CD4-positive, alpha-beta T cell treated with Interleukin-17A for 4 hours (primary cell): ENCODE measurements at places on chromosomes 11 and 22.

- no peak for DNase-seq
These were observed 224.9 kb downstream of the DSCAML1 start for GRCh38 chr11:117572129-117572528.

- no peak for DNase-seq
These were observed 102.4 kb upstream of the FIBIN start for GRCh38 chr11:26891501-26891900.

DNA sequence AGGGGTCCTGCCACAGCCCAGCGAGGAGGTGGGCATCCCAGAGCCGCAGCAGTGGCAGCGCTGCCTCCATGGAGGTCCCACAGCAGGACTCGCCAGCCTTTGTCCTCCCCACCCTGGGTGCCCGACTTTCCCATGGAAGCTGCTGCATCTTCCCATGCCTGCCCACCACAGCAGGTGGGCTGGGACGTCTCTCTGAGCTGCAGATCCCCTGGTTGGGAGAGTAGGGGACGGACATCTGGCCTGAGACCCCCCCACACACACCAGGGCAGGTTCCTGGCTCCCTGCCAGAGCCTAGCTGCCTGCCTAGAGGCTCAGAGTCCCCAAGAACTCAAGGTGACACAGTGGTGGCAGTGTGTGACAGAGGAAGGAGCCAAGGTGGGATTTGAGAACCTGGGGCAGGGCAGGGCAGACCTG, 21.5 kb upstream of the PRR5 start:
- no peak for DNase-seq

DNA sequence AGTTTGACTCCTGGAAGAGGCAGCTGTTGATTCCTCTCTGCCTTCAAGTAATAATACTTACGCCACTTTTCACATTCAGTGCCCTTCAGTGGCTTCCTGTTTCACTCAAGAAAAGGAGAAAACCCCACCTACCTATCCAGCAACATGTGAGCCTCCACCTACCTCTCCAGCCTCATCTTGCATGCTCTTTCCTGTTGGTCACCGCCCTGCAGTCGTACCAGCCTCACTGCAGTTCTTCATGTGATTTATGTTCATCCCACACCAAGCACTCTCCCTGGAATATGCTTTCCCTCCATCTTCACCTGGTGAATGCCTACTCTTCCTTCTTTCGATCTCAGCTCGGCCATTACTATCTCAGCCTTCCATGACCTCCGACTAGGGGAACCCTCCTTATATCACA, 21.8 kb upstream of the YWHAH start:
- no peak for DNase-seq

GRCh38 chr11:132114185-132114584, 743.8 kb downstream of the NTM start:
- DNase-seq = no peak

- no peak for DNase-seq
These were observed 51.6 kb upstream of the BARX2 start for GRCh38 chr11:129323896-129324502.

DNA sequence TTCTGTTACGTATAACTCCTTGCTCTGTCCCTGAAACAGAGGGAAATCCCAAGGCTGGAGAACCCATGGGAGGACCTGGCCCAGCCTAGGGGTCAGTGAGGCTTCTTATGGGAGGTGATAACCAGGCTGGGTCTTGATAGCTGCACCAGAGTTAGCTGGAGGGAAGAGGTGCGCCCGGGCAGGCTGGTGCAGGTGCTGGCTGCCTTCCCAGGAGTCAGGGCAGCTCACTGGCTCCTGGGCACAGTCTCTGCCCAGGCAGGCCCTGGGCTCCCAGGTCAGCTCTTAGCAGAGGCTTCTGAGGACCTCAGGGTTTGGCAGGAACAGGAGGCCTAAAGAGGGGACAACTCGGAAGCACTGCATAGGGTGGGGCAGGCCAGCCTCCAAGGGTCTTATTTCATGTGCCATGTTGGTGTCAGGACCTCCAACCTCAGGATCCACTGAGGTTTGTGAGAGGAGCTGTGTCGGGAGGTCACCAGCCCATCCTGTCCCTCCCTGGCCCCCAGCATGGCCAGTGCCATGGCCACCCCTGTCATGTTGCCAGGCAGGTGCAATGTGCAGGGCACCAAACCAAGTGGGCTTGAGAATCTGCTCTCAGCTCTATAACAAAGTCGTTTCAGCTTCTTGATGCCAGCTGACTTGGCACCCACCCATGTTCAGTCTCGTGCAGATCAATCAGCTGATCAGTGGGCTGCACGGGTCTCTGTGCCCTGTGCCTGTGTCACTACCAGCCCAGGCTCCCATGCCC, 20.5 kb upstream of the CELSR1 start:
- no peak for DNase-seq

GRCh38 chr11:20011307-20011951, 148.8 kb downstream of the DBX1 start:
- no peak for DNase-seq

GRCh38 chr11:84607975-84608836, 1018.9 kb downstream of the DLG2 start:
- DNase-seq = no peak

- no peak for DNase-seq
These were observed 102.7 kb upstream of the TRPC6 start for GRCh38 chr11:101686514-101686913.

DNA sequence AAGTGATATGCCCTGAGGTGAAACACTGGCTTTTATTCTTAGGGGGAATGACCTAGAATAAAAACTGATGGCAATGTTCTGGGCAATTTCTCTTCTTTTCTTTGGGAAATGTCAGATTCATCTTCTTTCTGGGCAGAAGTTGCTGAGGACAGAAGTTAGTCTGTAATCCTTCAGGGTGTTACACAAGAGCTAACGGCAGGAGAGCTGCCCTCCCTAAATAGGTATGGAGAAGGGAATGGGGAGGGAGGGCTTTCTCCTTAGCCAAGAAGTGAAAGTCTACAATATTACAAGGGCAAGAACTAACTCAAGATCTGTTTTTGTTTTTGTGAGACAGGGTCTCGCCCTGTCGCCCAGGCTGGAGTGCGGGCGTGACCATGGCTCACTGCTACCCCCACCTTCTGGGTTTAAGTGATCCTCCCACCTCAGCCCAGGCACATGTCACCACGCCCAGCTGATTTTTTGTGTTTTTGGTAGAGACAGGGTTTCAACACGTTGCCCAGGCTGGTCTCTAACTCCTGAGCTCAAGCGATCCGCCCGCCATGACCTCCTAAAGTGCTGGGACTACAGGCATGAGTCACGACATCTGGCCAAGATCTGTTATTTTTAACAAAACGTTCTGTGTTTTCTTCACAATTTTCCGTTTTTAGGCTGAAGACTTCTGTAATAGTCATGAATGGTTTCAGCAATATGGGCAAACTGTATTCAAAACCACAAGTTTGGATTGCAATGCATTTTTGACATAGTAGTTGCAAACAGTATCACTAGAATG, 7.2 kb downstream of the PIWIL4 start:
- DNase-seq = no peak

- no peak for DNase-seq
These were observed 7.4 kb upstream of the RBMXL2 start for GRCh38 chr11:7081441-7081840.

- no peak for DNase-seq
These were observed 166.1 kb upstream of the API5 start for GRCh38 chr11:43145653-43146052.

GRCh38 chr11:79179087-79179486, 261.7 kb downstream of the TENM4 start:
- no peak for DNase-seq

- no peak for DNase-seq
These were observed 9.7 kb downstream of the DGKZ start for GRCh38 chr11:46356924-46357482.

DNA sequence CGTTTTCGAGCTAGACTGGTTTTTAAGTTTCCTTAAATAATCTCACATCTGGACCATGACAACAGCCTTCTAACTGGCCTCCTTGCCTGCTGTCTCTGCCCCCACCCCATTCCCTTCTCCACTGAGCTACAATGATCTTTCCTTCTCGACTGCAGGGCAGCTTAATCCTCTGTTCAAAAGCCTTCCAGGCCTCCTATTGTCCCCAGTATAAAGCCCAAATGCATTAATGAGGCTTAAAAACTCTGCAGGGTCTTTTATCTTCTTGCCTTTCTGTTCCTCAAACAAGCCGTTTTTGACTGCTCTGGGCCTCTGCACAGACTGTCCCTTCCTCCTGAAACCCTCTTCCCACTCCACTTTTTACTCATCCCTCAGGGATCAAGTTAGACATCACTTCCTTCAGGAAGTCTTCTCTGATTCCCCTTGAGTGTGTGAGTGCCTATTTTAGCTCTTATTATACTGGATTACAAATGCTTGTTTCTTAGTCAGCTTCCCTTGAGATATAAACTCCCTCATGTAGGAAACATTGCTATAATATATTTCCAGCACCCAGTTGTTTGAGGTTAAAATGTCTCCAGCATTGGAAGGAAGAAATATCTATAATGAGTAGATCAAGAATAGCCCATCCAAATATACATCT, 23.6 kb upstream of the PAMR1 start:
- DNase-seq = no peak

DNA sequence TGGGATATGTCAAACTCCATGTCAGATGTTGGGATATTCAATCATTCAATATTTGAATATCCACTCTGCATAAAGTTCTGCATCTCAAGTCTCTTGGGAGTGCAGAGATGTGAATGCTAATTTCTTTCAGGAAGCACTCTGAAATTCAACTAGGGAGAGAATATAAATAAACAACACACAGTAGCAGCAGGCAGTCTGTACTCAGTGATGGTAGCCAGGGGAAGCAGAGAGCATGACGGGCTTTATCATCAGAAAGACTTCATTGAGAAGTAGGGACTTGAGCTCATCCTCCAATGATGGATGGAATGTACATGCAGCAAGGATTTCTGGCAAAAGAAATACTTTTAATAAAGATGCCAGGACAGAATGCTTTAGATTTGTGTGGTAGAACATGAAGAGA, 9.8 kb upstream of the TEAD1 start:
- no peak for DNase-seq

DNA sequence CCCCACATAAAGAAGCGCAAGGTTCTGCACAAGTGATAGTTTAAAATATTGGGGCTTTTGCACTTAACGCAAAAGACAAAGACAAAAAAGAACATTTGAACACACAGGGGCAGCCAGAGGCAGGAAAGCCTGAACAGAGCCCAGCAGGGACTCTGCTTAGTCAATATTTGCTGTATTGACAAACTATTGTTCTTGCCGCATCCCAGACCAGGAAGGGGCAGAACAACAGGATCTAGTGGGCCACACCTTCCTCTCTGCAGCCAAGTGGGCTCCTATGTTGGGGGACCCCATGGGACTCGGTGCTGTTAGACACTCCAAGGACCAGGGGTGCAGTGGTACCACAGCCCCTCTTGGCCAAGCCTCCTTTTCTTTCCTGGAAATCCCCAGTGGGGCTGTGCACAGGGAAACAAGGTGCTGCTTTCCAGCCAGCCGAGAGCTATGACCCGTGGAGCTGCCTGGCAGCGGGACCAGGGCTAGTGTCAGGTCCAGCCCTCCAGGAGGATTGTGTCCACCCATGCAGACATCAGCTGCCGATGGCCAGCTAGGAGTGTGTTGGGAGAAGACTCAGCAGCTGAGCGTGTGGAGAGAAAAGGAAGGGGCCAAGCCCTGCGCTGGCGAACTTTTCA, 43.3 kb upstream of the ANO1 start:
- DNase-seq = no peak

DNA sequence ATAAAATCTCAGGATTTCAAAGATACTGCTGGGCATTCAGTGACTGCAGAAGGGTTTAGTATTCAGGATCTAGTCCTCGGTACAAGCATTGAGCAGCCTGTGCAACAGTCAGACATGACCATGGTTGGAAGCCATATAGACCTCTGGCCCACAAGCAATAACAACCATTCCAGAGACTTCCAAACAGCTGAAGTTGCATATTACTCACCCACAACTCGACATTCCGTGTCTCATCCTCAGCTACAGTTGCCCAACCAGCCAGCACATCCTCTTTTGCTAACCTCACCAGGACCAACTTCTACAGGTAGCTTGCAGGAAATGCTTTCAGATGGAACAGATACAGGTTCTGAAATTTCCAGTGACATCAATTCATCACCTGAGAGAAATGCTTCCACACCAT, 156.8 kb downstream of the C11orf91 start:
- no peak for DNase-seq

DNA sequence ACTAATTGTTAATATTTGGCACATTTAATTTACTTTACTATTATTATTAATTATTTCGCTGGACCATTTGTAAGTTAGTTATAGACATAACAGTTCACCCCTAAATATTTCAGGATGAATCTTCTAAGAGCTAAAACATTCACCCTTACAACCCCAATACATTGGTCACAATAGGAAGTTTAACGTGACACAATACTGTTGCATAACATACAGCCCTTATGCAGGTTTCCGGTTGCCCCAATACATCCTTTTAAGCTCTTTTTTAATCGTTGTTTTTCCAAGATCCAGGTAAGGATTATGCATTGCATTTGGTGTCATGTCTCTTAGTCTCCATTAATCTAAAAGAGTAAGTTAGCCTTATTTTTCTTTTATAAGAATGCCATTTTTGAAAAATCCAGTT, 71.2 kb downstream of the HSD17B12 start:
- no peak for DNase-seq

GRCh38 chr22:31081963-31082605, 966 bp downstream of the SMTN start:
- DNase-seq = no peak

GRCh38 chr11:17273668-17274282, 2.8 kb upstream of the NUCB2 start:
- no peak for DNase-seq

- DNase-seq = no peak
These were observed 18.6 kb downstream of the GRAMD4 start for GRCh38 chr22:46638601-46639431.

- DNase-seq = no peak
These were observed 15.5 kb downstream of the NTM start for GRCh38 chr11:131385763-131386390.

DNA sequence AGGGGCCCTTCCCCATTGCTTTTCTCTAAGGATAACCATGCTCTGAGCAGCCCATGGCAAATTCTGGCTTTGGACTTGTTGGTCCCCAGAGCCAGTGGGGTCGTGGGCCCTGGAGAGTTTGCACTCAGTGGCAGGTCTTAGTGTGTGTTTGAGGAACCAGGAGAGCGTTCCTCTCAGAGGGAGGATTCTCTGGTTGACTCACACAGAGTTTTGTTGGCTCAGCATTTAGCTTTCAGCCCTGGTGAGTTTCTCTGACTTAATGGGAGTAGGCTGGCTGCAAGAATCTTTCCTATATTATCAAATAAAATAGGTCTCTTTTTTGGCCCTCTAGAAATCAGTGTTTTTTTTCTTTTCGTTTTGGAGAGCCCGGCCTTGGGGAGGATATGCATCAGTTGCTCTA, 20.9 kb downstream of the ST14 start:
- DNase-seq = no peak

DNA sequence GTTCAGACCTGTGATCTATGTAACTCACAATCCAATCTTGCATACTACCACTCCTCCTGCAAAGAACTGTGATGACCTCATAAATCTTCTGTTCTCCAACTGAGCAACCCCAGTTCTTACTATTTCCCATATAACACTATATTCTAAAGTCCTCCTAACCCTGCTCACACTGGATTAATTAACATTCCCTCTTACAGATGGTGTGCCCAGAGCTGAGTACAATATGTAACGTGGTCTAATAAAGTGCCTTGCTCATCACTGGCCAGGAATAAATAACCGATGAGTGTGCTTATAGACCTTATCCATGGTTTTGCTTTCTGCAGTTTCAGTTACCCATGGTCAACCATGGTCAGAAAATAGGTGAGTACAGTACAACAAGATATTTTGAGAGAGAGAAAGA, 28.6 kb downstream of the PRCP start:
- no peak for DNase-seq

GRCh38 chr11:13784441-13784840, 116.0 kb downstream of the FAR1 start:
- DNase-seq = no peak
